ENCODE measurements at places on chromosomes 2 and 18. TPM values are rescaled to one million over a fixed set of nuclear protein-coding genes. Genes with fewer than 3 reads are reported as not detected.
A peak's percentile ranks its signal among the peaks of the same experiment; 100 is the strongest.

Gene HOXD12
- not detected for total RNA-seq

GRCh38 chr2:120861576-120862191 lies 126.0 kb downstream of the GLI2 start:
- H3K4me1 ChIP-seq = peaks cover 8% of the 10 kb centered on the region
- DNase-seq = no peak
- no peaks in the 10 kb centered on the region for H3K36me3 ChIP-seq
- H3K4me3 ChIP-seq = no peak overlapping the region
- H3K27ac ChIP-seq = no peak overlapping the region

DNA sequence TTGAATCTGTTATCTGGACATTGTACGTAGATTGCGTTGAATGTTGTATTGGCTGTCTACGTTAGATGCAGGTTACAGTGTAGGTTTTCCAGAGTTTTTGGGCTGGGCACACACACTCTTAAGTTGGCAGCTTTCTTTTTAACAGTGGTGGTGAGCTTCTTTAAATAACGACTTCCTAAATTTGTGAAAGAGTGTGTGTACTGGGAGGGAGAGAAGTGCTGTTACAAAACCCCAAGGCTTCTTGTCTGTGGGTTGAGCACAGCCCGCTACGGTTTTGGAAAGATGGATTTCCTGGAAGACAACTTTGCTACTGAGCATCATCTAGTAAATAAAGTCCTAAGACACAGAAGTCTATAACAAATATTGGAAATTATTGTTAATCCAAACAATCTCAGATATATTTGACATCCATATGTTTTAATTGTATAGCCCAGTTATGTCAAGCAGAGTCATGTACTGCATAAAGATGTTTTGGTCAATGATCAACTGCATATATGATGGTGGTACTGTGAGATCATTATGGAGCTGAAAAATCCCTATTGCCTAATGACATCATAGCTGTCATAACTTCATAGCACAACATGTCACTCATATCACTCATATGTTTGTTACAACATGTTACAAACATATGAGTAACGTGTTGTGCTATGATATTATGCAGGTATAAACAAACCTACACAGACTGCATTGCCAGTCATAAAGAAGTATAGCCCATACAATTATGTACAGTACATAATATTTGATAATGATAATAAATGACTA lies 7.9 kb upstream of the THUMPD2 start:
- H3K36me3 ChIP-seq = no peaks in the 10 kb centered on the region
- H3K4me3 ChIP-seq = no peak overlapping the region
- H3K27ac ChIP-seq = no peak overlapping the region
- no peaks in the 10 kb centered on the region for H3K4me1 ChIP-seq

DNA sequence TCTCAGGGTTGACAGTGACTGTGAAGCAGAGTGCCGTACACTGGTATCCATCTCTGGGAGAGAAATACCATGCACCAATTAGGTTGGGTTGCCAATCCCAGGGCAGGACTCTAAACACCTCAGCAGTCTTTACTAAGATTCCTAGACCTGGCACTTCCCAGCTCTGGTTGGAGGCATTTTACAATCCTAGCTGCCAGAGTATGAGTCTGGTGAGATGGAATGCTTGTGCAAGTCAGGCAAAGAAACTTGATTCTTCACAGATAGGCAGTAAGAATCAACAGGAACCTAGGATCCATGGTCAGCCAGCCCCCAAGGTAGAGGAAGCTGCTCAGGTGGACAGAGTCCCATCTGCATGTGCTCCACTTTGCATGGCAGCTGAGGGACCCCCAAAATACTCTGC lies 6.0 kb upstream of the UGT1A5 start:
- no peaks in the 10 kb centered on the region for H3K4me1 ChIP-seq
- H3K27me3 ChIP-seq = no peaks in the 10 kb centered on the region
- H3K27ac ChIP-seq = peak overlapping the region; percentile 4
- H3K4me3 ChIP-seq = no peak overlapping the region

GRCh38 chr18:13587937-13588336 lies 138.4 kb downstream of the FAM210A start:
- no peaks in the 10 kb centered on the region for H3K27me3 ChIP-seq
- H3K27ac ChIP-seq = no peak overlapping the region
- no peak for DNase-seq
- H3K4me1 ChIP-seq = no peaks in the 10 kb centered on the region

Gene KCNIP3
- total RNA-seq = 12.5 TPM
